ENCODE measurements at places on chromosomes 6 and 20.

- DNase-seq = peak; percentile 21
Measured at GRCh38 chr20:19631410-19631809, 126.6 kb upstream of the RIN2 start.

- DNase-seq = no peak
Measured at GRCh38 chr20:18913701-18914100, 100.1 kb downstream of the SCP2D1 start.

DNA sequence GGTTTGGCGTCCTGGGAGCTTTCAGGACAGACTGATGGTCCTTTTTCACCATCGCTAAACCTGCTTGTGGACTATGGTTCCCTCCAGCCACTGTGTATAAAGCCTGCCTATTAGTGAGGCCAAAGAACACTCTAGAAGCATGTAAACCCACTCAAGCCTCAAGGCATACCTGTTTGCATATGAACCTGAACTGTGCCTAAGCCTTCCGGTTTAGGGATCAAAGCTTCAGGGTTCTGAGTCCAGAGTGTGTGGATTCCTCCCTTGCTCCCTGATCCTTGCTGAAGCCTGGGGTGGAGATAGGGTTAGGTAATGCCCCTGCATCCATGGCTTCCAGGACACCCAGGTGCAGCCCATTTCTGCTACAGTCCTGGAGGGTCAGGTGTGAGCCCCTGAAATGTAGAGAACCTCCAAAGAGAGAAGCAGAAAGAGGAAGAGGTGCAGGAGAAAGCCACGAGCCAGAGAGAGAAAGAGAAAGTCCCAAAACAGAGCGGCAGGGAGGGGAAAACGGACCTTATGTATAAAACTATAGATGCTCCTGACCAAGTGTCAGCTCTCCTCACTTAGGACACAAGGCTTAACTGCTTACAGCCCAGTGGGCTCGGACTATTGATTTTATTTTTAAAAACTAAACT lies 93.3 kb downstream of the SCML4 start:
- no peak for DNase-seq

DNA sequence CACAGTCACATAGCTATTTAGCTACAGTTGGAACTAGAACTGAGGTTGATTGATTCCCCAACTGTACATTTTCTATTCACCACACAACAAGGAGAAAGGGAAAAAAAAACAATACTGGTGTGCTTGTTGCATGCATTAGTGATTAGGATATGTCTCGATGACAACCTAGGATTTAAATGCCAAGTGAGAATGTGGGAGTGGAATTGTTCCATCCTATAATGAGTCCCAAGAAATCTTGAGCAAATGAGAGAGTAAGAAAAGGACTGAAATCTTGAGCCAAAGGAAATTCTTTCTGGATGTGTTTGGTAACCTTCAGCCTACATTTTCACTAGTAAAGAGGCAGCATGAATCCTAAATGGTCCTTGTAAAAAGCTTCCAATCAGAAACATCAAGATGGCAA lies 232.7 kb downstream of the HIVEP2 start:
- DNase-seq = no peak

DNA sequence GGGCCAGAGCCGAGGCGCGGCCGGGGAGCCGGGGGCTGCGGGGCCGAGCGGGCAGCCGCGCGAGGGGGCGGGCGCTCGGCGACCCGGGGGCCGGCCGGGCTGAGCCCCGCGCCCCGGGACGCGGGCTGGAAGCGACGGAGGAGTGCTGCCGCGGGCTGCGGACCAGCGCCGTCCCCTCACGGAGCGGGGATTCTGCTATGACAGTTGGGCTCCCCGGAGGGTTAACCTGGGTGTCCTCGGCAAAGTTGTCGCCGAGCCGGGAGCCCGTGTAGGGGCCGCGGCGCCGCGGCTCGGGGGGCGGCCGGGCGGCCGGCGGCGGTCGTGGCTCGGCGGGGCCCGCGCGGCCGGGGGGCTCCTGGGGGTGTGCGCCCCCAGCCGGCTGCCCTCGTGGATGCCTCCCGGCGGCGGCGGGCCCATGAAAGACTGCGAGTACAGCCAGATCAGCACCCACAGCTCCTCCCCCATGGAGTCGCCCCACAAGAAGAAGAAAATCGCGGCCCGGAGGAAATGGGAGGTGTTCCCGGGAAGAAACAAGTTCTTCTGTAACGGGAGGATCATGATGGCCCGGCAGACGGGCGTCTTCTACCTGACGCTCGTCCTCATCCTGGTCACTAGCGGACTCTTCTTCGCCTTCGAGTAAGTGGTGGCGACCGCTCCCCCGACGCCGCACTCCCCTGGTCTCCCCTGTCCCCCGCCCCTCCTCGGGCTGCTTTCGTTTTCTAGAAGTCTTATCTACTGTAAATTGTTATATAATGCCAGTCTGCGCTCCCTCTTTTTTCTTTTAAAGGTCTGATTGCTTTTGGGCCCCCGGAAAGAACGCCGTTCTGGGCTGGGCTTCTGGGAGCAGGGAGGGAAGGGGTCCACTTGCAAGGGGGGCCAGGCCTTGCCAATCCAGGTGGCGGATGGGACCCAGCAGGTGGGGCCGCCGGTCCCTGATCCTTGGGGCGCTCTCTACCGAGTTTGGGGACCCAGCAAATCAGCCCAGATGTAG lies 936 bp downstream of the ZDHHC14 start:
- DNase-seq = peak; percentile 70

DNA sequence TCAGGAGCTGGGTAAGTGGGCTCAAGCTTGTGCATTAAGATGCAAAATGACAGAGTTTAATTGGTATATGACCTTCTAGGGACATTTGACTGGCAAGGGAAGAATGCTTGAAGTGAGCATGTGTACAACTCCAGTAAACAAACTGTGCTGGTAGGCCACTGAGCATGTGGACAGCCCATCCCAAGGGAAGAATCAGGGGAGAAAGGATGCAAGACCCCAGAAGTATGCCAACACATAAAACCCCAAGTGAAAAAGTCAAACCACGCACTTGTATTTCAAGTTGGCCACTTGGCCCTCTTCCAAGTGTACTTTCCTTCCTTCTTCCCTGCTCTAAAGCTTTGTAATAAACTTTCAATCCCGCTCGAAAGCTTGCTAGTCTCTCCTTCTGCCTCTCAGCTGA lies 10.4 kb upstream of the THBD start:
- peak; percentile 36 for DNase-seq

- DNase-seq = no peak
Measured at GRCh38 chr20:13221313-13221672, 219 bp downstream of the ISM1 start.

DNA sequence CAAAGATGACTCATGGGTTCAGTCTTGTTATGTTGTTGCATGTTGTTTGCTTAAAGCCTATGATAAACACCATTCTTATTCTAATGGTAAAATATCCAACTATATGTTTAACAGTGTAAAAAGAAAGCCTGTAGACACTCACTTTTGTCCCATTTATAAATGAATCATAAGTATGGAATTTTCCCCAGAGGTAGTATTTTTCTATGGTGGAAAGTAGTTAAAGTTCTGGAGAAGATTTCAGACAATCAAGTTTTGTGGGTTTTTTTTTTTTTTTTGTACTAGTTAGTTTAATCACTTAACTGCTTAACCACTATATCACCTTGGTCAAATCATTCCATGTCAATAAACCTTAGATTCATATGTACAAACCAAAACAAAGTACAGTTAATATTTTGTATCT lies 35.8 kb downstream of the PTCHD4 start:
- DNase-seq = no peak

DNA sequence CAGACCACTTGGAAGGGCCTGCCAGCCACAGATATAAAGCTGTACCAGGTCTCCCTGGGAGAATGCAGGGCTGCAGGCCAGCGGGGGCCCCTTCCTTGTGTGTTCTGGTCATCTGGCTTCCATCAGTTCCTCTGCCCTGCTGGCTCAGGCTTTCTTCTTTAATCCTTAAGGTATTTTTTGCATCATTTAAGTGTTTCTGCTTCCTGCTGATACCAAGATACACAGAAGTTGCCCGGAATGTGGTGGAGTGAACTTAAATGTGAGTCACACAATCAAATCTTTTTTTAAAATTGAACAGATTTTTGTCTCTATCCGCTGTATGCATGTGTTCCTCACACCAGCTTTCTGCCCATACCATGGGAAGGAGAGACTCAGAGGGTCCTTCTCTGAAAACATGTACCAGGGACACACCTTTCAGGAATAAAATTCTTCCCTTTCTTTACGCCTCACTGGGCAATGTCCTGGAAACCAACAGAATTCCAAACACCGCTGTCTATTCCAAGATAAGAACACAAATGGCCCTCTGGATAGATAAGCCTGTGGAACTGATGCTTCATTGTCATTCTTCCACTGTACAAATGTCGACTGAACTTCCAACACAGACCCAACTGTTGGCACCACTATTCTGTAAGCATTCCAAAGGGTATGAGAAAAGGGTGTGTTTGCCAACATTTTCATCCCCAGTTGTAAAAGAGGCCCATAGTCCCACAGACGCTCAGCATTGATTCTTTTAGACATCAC lies 206.2 kb upstream of the MYLIP start:
- peak; percentile 41 for DNase-seq

DNA sequence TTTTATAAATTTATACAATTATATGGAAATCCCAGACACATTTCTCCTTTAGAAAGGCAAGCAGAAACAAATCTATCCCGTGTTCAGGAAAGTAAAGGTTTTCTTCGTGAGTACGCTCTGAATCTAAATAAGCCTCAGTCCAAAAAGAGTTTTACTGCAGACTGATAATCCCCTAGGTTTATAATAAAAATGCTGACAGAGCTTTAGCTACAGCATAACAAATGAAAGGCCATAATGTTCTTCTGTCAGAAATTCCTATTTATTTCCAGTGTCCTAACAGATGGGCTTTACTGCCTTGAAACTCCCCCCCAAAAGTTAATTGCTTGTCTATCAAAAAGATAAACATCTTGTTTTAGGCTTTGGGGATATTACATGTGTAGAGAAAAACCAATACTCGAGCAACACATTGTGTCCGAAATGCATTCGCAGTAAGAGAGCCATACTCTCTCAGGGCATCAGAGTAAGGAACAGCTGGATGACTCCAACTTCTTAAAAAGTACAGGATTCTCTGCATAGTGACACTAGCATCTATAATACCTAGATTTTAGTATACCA lies 109.0 kb downstream of the PRKN start:
- DNase-seq = no peak

GRCh38 chr20:46179862-46180261 lies 61.7 kb downstream of the CD40 start:
- DNase-seq = no peak

GRCh38 chr6:147678253-147678652 lies 169.8 kb downstream of the SAMD5 start:
- no peak for DNase-seq

DNA sequence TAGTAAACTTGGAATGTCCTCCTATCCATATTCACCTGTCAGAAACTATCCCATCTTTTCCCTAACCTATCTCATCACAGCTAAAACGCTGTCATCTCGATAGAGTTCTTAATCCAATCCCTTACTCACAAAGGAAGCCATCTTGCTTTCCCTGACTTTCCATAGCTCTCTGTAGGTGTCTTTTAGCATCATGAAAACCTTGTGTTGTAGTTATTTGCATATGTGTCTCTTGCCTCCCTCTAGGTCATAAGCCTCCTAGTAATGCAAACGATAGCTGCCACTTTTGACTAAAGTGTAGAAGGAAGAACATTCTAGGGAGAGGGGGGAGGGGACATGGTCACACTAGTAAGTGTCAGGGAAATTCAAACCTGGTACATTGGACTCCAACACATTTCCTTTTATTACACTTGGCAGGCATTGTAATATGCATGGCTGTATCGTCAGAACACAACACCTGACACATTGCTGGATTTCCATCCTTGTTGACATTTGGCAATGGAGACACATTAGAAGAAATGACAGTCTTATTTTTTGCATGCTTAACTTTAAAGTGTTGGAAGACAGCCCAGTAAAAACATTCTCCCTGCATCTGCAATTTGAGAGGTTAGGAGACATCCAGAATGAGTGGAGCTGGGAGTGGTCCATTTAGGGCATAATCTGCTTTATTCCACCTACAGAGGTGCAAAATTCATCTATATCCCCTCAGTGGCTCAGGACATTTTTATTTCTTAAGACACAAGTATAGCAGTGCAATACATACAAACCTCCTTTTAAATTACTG lies 283.4 kb downstream of the HAO1 start:
- DNase-seq = no peak

DNA sequence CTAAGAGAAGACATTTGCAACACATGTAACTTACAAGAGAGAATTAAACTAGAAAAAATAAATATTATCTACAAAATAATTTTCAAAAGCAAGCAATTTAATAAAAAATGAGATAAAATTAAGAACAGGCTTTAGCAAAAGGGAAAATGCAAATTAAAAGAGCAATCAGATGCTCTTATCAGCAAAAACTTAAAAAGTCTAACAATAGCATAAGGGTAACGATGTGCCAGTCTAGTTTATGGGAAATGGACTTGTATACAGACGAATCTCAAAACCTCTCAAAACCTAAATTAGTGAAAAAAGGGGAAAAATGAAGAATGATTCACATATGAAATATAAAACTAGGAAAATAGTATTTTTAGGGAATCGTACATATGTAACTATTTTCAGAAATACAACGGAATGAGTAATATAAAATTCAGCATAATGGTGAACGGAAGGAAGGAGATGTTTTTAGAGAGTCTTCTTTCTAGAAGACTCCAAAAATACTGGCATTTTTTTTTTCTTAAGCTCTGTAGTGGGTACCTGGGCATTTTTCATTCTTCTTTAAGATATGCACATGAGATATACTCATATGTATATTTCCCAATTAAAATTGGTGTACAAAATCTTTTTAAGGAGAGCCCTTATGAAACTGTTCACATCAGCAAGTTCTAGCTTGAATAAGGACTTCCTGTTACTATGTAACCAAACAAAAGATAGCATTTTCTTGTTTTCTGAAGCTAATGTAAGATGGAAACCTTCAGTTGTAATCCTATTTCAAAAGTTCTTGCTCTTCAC lies 927 bp upstream of the MANEA start:
- peak; percentile 52 for DNase-seq

DNA sequence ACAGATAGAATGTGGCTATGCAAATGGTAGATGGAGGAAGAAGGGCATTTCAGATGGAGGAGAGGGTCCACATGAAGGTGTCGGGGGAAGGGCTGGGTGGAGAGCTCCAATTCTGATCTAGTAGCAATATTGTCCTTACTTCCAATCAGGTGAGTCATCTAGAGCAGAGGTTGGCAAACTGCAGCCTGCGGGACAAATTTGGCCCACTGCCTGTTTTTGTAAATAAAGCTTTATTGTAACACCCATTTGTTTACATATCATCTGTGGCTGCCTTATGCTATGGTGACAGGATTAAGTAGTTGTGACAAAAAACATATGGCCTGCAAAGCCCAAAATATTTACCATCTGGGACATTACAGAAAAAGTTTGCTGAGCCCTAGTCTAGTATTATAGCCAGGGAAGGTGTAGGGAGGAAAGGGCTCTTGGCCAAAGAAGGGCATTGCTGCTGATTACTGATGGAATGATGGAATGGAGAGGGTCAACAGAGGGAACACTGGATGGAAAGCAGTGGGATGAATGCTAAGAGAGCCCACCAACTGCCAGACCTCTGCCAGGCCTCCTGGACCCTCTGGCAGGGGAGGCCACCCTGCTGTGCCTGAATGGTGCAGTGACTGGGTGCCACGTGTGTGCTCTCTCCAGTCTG lies 79.8 kb downstream of the SLC22A23 start:
- DNase-seq = no peak

GRCh38 chr20:35884541-35884865 lies 69.8 kb downstream of the SCAND1 start:
- no peak for DNase-seq
